ENCODE measurements at places on chromosomes 12 and 14.

GRCh38 chr14:69532561-69533340 lies 41.9 kb downstream of the CCDC177 start:
- no peak for DNase-seq

GRCh38 chr14:78849952-78850351 lies 679.8 kb downstream of the NRXN3 start:
- no peak for DNase-seq

GRCh38 chr12:106947461-106947860 lies 8.2 kb upstream of the TMEM263 start:
- DNase-seq, result no peak

DNA sequence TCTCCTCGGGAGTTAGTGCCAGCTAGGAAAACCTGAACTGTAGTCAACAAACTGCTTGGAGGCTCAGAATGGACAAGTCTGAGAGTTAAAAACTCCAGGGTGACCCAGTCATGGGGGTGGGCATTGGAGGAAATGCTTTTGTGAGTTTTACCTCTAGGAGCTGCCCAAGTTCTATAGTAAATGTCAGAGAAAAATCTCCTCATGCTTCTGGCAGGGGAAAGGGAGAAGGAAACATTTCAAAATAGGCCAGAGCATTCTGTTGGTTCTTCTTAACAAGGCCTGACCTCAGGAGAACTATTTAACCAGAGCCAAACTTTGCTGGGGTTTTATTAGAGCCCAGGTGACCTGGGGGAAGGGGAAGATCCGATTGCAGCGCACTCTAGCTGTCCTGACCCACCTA lies 12.3 kb downstream of the NINJ2 start:
- DNase-seq, result no peak

DNA sequence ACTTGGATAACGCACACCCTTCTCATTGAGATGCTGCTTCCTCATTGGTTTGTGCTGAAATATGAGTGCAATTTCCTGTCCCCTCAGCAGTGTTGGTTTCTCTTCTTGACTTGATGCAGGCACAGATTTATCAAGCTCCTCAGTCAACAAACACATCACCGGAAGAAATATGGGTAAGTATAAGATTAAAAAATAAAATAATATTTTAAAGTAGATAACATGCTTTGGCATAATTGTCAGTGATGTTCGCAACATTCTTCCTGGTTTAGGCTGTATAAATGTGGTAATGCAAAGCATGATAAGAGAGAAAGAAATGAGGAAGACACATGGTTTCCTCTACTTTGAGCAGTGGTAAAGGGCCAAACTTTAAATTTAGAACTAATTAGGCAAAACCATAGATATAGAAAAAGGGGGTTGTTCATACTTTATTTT lies at the start of gene GPR65:
Gene GPR65 (plus strand): TSS at position 86 of the 432 bp plus-strand sequence. CDS start 5,713 bp downstream, outside the sequence.
- DNase-seq, result no peak

All from stimulated activated CD4-positive, alpha-beta T cell treated with anti-CD3 and anti-CD28 coated beads, TNF-alpha, amount 100 ng/mL, for 48 hours (primary cell).